ENCODE measurements at places on chromosomes 6 and 20.

GRCh38 chr6:135922174-135922573 is 70.7 kb downstream of the PDE7B start:
- H3K27ac ChIP-seq: no peak overlapping the region
- peaks cover 18% of the 10 kb centered on the region for H3K4me1 ChIP-seq
- no peak overlapping the region for H3K4me3 ChIP-seq
- H3K36me3 ChIP-seq: no peaks in the 10 kb centered on the region
- H3K27me3 ChIP-seq: peaks cover 8% of the 10 kb centered on the region

DNA sequence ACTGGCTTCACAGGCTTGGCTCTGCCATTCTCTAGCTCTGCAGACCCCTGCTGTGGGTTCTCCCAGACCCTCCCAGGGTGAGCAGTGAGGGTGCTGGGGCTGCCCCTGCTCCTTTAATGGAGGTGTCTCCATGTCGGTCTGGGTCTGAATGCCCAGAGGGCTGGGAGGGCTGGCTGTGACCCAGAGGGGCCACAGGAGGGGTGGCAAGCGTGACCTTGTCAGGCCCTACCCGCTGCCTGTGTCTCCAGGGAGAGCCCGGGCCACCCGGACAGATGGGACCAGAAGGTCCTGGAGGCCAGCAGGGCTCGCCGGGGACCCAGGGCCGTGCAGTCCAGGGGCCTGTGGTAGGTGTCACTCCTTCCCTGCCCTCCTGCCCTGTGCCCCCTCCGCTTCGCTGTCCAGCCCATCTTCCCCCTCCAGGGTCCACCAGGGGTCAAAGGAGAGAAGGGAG is 32.1 kb downstream of the COL20A1 start:
- no peak overlapping the region for H3K27ac ChIP-seq
- H3K27me3 ChIP-seq: no peaks in the 10 kb centered on the region
- H3K36me3 ChIP-seq: no peaks in the 10 kb centered on the region
- H3K4me3 ChIP-seq: no peak overlapping the region
- peaks cover 2% of the 10 kb centered on the region for H3K4me1 ChIP-seq

DNA sequence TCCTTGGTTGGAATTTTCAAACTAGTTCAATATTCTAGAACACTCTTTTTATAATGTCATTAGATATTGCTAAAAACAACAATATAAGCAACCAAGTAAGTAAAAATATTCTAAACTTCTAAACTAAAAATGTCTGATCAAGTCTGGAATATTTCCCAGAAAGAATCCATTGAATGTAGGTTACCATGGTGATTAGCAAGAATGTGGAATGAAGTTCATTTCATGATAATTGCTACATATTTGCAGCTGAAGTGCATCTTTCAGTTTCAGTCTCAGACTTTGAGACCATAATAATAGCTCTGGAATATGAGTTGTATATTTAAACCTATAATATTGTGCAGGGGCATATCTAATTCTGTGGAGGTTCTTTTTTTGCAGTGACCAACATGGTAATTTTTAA is 61.0 kb upstream of the NKAIN2 start:
- no peaks in the 10 kb centered on the region for H3K27me3 ChIP-seq
- H3K36me3 ChIP-seq: no peaks in the 10 kb centered on the region
- no peaks in the 10 kb centered on the region for H3K4me1 ChIP-seq

- DNase-seq: no peak
- H3K4me1 ChIP-seq: peaks cover 13% of the 10 kb centered on the region
- H3K27me3 ChIP-seq: peaks cover 7% of the 10 kb centered on the region
- peaks cover 7% of the 10 kb centered on the region for H3K36me3 ChIP-seq
- H3K27ac ChIP-seq: no peak overlapping the region
Observed at GRCh38 chr6:2984738-2985406, 13.5 kb upstream of the SERPINB6 start.

DNA sequence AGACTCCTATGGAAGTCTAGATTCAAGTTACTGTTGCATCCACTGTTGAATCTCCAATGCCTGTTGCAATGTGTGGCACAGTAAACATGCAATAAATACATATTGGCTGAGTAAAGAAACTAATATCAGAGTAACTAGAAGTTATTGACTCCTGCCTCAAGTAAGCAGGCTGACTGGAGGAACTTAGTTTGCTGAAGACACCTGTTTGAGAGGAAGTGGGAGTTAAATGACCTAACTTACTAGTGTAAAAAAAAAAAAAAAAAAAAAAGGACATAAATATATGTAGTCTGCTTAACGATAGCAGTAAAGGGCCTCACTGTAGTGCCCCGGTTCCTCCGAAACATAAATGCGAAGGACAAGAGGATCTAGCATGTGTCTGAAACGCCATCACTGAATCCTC is 249.8 kb upstream of the PRDM1 start:
- H3K36me3 ChIP-seq: no peaks in the 10 kb centered on the region
- H3K27me3 ChIP-seq: no peaks in the 10 kb centered on the region
- no peak overlapping the region for H3K27ac ChIP-seq
- H3K4me3 ChIP-seq: no peak overlapping the region

- H3K4me1 ChIP-seq: peaks cover 19% of the 10 kb centered on the region
- DNase-seq: no peak
- H3K27me3 ChIP-seq: no peaks in the 10 kb centered on the region
- H3K36me3 ChIP-seq: no peaks in the 10 kb centered on the region
Observed at GRCh38 chr6:111096246-111096645, 8.9 kb downstream of the SLC16A10 start.

DNA sequence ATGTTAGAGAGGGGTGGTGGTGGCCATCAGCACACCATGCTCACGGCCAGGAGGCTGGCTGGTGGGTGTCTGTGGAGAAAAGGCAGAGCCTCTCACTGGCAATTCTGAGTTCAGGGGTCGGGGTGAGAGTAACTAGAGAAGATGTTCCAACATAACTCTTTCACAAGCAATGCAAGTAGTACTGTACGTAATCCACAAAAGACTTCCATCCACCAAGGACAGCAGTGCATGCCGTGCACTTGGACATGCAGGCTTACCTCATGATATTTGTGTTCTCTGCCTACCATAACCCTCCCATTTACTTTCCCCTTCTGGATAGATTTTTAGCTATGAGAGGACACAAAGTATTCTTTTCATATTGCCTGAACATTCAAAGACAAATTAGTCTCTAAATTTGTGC is 51.3 kb downstream of the DCBLD1 start:
- peaks cover 8% of the 10 kb centered on the region for H3K27me3 ChIP-seq
- H3K27ac ChIP-seq: no peak overlapping the region
- H3K4me1 ChIP-seq: peaks cover 3% of the 10 kb centered on the region
- DNase-seq: no peak

- peaks cover 10% of the 10 kb centered on the region for H3K36me3 ChIP-seq
- no peak overlapping the region for H3K27ac ChIP-seq
- DNase-seq: peak; percentile 34
- H3K4me3 ChIP-seq: no peak overlapping the region
- H3K27me3 ChIP-seq: no peaks in the 10 kb centered on the region
Observed at GRCh38 chr20:30168025-30168799, 1089.3 kb upstream of the DEFB115 start.

- no peaks in the 10 kb centered on the region for H3K27me3 ChIP-seq
- no peak for DNase-seq
- no peak overlapping the region for H3K27ac ChIP-seq
- no peaks in the 10 kb centered on the region for H3K36me3 ChIP-seq
- no peak overlapping the region for H3K4me3 ChIP-seq
Observed at GRCh38 chr6:1536526-1537429, 72.9 kb upstream of the FOXC1 start.

- no peaks in the 10 kb centered on the region for H3K27me3 ChIP-seq
- no peak overlapping the region for H3K27ac ChIP-seq
Observed at GRCh38 chr6:94270091-94270948, 851.0 kb upstream of the EPHA7 start.

DNA sequence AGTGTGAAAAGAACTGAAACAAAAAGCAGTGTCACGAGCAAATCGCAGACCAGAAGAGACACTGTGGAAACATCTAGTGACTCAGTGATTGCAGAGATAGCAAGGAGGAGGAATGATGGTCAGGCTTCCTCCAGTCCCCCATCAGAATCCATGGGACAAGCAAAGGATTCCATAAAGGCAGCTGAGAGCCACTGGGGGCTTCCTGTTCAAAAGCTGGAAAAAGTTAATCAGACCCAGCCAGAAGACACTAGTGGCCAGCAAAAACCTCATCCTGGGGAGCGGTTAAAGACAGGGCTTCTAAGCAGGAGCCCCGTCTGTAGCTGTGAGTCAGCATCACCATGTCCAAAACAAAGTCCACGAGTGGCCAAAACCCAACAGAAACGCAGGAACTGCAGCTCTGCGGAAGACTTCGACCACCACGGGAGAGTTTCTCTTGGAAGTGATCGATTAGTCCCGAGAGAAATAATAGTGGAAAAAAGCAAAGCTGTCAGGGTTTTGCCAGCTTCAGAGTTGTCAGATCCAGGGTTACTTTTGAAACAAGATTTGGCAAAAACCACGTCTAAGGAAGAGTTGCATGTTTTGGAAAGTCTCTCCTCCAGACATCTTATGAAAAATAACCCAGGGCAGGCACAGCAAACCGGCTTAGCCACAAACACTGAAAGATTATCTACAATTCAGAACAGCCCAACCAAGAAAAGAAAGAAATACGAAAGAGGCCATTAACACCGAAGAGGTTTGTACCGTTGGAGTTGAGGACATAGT is 51.0 kb downstream of the JAG1 start:
- peaks cover 32% of the 10 kb centered on the region for H3K36me3 ChIP-seq
- DNase-seq: no peak
- H3K27me3 ChIP-seq: no peaks in the 10 kb centered on the region
- H3K27ac ChIP-seq: no peak overlapping the region

Measured in activated T-cell treated with anti-CD3 and anti-CD28 coated beads, Interleukin-2, amount 50 U/mL, for 24 hours (primary cell).